ENCODE measurements at places on chromosomes 5 and 9. TPM values are rescaled to one million over a fixed set of nuclear protein-coding genes. Genes with fewer than 3 reads are reported as not detected.

SPINK9 gene
- not detected for total RNA-seq

PPP1R2B gene
- not detected for total RNA-seq

- peak; percentile 82 for DNase-seq
Observed at GRCh38 chr5:107673368-107674136, 2.8 kb upstream of the EFNA5 start.

DNA sequence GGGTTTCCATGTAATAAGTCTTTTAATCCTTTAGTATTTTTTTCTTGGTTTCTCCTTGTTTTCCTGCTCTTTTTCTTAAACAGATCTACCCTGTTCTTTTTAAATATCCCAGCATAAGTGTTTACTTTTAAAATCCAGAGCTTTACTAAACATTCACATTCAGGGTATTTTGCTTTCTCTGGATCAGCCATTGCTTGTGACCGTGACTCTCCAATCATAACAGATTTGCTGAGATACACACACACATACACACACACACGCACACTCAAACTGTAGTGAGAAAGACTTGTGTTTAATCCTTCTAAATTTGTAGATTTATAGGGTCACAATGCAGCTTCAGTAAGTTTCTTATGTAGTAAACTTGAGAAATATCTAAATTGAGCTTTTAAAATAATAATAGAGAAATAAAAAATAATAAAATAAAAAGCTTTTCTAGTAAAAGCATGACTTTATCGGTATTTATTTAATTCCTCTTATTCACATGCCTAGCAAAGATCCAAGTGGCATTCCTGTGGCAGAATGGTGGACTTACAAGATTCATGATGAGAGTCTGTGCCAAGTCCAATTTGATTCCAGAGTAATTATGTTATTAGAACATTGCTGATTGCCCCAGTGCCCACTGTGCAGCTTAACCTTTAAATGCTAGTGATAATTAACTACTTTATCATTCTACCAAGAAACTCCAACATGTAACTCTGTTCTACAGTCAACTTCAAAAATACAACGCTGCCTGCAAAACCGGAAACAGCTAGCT is 129.0 kb downstream of the TLE4 start:
- DNase-seq = no peak

DNA sequence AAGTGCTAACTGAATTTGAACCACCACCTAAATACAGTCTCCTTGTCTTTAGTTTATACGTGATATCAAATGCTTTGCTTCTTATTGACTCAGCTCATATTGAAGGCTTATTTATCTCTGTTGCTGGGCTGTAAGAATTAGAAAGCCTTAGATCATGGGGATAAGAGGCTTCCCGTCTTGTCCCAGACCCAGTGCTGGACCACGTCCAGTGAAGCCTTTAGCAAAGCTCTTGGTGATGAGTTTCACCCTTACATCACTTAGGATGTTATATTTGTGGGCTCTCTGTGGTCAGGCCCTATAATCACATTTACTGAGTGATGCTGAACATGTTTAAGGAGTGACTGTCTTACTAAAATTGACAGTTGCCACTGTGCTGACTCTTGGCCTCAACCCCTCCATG is 11.2 kb downstream of the FAM240B start:
- DNase-seq = no peak

GRCh38 chr5:148759101-148759500 is 67.3 kb upstream of the ADRB2 start:
- no peak for DNase-seq

DNA sequence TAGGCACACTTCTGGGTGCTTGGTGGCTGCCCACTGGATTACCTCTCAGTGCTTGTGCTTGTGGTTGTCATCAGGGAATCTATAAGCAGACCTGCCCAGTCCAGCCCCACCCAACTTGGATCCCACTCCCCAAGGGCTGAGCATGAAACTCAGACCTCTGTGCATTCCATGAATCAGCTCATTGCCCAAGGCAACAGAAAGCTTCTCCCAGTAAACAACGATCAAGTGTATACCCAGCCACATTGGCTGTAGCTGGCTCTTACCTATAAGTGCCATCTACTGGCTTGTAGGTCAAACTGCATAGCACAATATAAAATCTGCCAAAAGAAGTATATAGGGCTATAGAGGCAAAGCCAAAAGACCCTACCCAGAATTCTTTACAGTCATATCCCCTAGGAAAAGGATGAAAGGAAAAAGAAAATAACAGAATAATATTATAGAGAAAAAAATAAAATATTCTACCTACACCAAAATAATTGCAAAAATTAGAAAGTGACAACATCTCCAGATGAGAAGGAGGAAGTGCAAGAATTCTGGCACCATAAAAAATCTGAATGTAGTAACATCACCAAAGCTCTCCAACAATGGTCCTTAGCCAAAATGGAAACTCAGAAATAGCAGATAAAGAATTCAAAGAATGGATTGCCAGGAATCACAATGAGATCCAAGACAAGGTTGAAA is 321.0 kb upstream of the TRPC7 start:
- peak; percentile 50 for DNase-seq

DNA sequence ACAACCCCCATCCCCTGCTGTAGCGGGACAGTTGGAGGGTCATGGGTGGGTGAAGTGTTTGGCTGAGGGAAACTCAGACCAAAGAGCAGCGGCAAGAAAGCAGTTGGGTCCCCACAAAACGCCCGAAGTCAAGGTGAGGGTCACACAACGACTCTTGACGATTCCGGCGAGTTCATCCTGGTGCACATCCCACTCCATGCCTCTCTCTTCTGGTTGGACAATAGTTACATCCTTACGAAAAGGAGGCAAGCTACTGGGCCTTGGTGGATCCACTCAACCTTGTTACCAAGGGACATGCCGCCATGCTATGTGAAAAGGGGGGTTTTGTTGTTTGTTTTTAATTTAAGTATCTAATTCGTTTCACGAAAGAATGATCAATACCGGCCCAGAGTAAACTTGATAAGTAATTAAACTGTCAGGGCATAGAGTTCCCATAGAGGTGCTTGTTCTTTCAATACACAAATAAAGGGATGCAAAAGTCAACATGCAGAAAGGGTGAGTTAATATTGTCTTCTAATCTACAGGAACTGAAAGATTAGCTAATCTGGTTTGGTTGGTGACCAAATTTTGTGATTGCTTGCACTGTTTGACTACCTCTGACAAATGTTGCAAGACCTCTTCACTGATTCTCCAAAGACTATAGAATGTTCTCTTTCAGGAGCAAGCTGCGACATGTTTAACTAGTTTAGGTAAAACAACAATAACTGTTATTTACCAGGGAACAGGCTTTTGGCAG is 732 bp upstream of the SMIM15 start:
- peak; percentile 49 for DNase-seq

GRCh38 chr5:98784411-98784810 is 10.9 kb downstream of the RGMB start:
- no peak for DNase-seq

DNA sequence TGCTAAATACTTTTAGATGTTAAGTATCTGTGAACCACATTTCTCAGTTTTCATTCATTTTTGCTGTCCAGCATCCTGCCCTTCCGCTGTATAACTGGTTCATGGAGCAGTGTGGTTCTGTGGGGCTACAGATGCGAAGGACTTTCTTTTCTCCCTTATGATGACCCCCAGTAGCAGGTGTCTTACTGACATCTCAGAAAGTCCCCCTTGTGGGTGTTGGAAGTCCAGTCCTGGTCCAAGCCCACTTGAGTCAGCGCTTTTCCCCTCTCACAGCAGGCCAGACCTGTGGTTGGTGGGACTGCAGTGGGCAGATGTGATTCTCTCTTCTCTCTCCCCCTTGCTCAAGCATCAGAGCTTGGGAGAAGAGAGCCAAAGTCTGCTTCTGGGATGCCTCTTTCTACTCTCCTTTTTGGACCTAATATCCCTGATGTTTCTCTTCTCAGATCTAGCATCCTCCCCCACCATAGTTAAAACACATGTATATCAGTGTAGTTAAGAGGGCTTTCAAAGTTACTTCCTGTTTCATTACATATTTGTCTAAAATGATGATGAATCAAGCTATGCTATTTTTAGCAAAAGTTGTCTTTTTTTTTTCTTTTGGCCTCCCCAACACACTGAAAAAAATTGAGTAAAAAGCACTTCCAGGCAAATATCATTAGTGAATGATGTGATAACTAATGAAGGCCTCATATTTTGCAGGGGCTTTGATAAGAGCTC is 119.5 kb upstream of the ZNF618 start:
- DNase-seq = no peak

DNA sequence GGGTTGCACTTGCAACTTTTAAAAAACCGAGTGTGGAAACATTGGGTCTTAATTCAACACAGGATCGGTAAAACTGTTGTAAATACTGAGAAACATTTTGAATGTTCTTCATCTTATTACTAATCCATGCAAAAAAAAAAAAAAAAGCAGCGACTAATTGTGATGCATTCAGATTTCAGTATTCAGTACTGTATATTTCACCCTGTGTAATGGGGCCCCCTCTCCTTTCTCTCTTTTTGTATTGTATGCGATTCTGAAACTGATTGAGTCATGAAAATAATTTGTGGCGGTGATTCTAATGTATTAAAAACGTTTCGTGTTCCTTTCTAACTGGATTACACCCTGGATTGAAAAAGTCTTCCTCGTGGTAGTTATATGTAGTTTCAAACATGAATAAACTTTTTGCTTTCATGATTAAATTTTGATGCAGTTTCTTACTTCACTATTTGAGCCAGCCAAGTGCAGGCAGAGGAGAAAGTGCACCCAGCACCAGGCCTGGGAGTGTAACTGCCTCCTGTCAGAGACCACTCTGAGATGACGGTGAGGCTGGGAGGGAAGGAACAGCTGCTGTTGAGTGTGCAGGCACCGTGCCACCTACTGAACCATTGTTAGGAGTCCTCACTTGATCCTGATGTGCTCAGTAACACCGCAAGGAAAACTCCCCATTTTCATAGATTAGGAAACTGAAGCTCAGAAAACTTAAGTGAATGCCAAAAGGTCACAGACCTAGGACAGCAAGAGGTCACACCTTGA is 220.0 kb downstream of the PBX3 start:
- DNase-seq = no peak

GRCh38 chr9:107478805-107479204 is 10.8 kb downstream of the KLF4 start:
- no peak for DNase-seq

DNA sequence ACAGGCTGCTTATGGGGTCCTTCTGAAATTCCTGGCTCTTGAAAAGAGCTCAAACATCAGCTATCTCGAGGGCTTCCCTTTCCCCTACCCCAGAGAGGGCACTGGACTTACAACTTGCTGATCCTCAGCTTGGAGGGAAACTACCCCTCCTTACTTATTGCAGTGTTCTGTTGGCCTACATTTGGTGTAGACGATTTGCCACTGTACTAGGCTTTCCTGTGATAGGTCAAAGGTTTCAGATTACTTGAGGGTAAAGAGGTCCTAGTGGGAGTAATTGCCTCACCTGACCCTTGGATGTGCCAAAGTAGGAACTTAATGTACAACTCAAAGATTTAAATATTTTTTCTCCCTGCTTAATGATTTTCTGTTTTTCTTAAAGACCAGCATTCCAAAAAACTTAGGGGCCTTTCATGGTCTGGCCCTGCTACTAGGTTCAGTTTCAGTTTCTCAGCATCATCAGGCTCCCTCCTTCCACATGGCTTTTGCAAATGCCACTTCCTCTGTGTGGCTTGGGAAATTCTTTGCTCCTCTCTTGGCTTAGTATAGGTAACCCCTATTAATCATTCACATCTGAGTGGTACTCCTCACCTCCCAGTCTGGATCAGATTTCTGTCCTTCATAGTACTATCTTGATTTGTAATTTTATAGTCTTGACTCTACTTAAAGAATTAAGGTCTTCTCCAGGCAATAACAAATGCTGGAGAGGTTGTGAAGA is 32.4 kb downstream of the CYSTM1 start:
- peak; percentile 43 for DNase-seq

DNA sequence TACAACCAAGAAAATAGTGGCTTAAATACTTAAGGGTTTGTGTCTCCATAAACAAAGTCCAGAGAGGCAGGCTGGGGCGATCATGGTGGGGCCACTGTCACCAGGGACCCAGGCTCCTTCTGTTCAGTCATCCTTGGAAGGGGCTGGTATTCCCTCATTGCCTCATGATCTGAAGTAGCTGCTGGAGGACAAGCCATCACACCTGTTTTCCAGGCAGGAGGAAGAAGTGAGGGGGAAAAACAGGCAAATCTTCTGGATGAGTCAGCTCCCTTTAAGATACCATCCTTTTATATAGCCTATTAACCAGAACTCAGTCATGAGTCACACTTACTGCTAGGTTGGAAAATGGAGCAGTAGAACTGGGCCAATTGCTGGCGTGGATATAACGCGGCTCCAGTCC is 92.3 kb downstream of the DAP start:
- DNase-seq = no peak
